Cortex of kidney (tissue), 1 donor: ENCODE measurements at places on chromosomes 3 and 15.

- no peak for DNase-seq
These were observed 461.5 kb upstream of the PPP2R3A start for GRCh38 chr3:135503760-135504686.

DNA sequence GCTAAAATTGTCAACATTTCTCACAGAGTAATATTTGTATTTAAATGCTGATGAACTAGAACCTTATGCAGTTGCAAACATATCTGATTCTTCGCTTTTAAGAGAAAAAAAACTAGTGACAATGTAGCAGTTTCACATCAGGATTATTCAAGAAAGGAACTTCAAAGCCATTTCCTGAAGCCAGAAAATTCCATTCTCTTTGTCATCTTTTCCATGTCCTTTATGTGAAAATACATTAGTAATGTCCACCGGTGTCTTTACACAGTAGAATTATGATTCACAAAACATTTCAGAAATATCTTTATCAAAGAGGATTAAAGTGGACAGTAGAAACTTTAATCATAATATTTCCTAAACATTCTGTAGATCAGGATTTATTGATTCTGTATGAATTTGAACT is 12.7 kb upstream of the LXN start:
- DNase-seq: no peak

GRCh38 chr15:53974813-53975212 is 3.4 kb upstream of the UNC13C start:
- no peak for DNase-seq

GRCh38 chr3:158455406-158455805 is 115.6 kb upstream of the MLF1 start:
- no peak for DNase-seq

DNA sequence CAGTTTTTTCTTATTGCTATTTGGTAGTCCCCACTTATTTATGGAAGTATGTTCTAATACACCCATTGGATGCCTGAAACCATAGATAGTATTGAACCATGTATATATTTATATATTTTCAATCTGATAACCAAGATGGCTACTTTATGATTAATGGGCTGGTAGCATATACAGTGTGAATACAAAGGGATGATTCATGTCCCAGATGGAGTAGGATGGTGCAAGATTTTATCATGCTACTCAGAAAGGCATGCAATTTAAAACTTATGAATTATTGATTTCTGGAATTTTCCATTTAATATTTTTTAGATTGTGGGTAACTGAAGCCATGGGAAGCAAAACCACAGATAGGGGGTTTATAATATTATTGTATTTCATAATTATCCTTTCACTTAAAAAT is 35.2 kb downstream of the AP4E1 start:
- no peak for DNase-seq

DNA sequence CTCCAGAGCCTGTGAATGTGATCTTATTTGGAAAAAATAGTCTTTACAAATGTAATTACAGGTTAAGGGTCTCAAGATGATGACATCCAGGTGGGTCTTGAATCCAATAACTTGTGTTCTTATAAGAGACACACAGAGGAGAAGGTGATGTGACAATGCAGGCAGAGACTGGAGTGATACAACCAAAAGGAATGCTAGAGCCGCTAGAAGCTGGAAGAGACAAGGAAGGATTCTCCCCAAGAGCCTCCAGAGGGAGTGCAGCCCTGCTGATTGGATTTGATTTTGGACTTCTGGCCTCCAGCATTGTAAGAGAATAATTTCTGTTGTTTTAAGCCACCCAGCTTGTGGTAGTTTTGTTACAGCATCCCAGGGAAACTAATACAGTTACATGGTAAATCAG is 9.7 kb downstream of the MYH15 start:
- DNase-seq: no peak

DNA sequence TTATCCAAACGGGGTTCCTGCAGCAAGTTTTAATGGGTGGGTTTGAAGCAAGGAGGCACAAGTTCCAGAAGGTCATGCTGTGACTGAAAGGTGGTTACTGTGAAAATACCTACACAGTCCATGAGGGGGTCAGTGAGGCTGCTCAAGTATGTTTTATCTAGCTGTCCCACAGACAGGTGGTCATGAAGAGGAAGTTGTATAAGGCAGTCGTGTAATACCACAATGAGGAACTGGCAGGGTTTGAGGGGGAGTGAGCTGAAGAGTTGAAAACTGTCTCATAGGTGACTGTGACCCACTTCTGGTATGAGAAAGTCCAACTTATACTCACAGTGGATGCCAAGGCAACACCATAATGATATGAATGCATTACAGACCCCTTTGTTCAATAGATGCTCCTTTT is 856.8 kb downstream of the OTOL1 start:
- DNase-seq: no peak

DNA sequence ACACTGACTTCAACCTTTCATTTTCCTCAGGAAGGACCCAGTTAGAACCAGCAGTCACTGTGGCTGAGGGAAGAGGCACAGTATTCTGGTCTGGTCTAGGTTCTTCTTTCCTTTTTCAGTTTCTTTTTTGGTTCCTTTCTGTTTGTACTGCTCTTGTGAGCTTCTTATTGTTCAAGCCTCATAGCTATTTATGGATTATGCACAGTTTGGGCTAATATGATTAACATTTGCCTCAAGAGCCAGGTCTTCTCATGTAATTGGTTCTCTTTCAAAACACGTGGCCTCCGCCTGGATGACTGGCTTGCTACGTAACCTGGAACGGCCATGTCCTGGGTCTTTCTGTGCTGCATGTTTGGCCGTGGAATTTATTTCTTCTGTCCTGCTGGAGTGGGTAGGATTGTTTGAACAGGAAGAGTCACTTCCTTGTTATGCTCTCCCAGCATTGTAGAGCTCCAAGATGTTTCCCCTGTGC is 43.3 kb downstream of the RBMS3 start:
- no peak for DNase-seq

DNA sequence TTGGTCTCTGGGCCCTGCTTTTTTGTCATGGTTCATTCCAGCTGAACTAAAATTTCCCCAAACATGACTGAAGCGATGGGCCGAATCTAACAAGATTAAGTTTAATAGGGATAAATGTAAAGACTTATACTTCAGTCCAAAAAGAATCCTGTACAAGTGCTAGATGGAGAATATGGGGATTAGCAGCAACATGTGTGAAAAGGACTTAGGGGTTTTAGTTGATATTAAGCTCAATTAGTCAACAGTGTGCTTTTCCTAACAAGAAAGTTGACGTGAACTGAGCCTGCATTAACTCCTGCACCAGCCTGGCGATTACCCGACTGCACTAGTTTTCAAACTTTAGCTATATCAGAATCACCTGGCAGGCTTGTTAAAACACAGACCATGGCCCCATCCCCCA is 61.0 kb upstream of the BBX start:
- no peak for DNase-seq

DNA sequence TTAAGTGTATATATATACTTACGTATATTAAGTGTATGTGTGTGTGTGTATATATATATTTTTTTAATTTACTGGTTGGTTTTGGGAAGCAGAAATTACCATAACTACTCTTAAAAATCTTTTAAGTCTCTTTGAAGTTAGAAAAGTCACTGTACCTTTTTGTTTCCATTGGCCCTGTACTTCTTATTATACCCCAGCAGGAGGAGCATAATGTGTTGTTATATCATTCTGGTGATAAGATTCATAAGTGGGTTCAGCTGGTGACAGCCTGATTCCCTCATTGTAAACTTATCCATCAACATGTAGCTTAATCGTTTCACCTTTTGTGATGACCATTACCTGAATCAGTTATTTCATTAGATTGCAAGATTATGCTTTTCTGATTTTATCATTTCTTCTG is 30.8 kb downstream of the MLH1 start:
- no peak for DNase-seq

DNA sequence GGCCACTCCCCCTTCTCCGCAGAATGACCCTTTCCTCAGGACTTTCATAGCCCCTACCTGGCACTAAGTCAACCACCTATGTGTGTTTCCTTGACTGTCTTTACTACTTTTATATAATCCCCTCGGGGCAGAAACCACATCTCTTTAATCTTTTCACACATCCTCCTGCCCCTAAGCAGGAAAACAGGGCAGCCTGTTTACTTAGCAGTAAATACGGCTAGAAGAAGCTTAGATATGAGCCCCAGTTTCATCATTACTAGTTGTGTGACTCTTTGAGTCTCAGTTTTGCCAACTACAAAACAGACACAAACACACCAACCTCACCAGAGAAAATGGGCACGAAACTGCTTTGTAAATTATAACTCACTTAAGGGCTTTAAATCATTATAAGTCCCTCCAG is 98.3 kb downstream of the CYP19A1 start:
- DNase-seq: no peak

- no peak for DNase-seq
These were observed at the start of gene EPHA6 for GRCh38 chr3:96813820-96814650. Gene EPHA6 (plus strand): TSS chr3:96814594.

- no peak for DNase-seq
These were observed 1.5 kb downstream of the RAB7A start for GRCh38 chr3:128727485-128727884.

GRCh38 chr3:169213956-169214355 is 449.6 kb downstream of the MECOM start:
- no peak for DNase-seq
